Stimulated activated CD8-positive, alpha-beta memory T cell treated with anti-CD3 and anti-CD28 coated beads, Interleukin-4, amount 100 ng/mL, for 24 hours (primary cell): ENCODE measurements at places on chromosomes 12 and 14.

GRCh38 chr12:80381121-80381520 is 62.9 kb upstream of the PTPRQ start:
- no peak for DNase-seq

- no peak for DNase-seq
These were observed 319.7 kb upstream of the LRIG3 start for GRCh38 chr12:59240048-59240447.

DNA sequence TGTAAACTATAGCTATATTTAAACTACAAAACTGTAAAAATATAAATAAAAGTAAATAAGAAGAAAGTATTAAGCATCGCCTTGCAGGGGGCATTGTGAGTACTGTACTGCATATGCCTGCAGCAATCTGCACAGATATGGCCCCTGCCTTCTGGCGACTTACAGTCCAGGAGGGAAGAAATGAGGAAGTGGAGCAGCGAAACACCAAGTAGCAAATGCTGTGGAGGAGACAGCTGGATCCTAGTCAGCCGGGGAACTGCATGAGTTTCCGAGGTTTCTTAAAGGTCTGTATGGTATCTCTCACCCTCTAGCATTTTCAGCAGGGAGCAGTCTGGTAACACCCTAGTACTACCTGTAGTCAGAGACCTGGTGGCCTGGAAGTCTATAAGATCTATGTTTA is 256.9 kb downstream of the CACNA1C start:
- no peak for DNase-seq

DNA sequence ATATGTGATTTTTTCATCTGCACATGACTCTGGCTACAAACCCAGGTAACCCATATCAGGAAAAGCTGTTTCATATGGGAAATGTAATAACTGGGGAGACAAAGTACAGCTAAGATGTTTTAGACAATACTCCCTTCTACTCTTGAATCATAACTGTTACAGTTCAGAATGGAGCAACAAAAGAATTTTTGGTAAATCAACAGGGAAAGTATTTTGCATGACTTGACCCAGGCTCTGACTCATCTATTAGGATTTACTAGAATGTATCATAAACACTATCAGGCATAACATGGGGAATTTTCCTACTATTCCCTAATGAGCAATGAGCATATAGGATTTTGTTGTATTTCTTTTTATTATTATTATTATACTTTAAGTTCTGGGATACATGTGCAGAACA is 553.0 kb downstream of the SLC16A7 start:
- no peak for DNase-seq

DNA sequence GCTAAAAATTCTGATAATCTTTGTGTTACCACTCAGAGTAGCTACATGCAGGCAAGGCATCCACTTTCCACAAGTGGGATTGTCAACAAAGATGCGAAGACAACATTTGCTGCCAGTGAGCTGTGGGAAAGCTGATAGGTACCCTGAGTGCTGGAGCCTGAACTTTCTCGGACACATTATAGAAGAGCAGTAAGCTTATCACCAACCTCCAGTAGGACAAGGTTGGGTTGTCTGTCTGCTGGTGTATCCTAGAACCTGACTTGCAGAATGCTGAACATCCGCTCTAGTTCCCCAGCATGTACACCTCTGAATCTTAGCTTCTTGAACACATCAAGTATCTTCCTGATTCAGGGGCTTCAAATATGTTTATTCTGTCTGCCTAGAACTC is 103.8 kb upstream of the PPM1H start:
- no peak for DNase-seq

GRCh38 chr12:108572166-108572790 is 9.9 kb downstream of the ISCU start:
- DNase-seq: no peak

DNA sequence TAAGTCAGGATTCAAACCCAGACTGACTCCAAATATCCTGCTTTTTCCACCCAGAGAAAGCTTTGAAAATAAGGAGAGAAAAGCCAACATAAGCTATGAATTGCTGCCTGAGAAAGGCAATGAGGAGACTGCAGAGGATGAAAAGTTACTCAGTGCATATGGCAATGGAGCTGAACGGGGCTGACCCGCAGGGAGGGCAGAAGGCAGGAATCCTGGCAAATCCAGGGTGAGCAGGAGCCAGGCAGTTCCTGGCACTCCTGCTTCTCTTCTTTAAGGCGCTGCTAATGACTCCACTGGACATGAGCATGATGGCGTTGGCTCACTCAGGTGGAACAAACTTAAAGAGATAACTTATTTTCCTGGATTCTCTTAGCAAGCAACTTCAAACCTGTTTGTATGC is 95.2 kb upstream of the TMCC3 start:
- no peak for DNase-seq

- no peak for DNase-seq
These were observed 42.4 kb downstream of the ATXN2 start for GRCh38 chr12:111556676-111557075.

- DNase-seq: peak; percentile 56
These were observed 41.9 kb upstream of the NCOR2 start for GRCh38 chr12:124609041-124609989.

GRCh38 chr14:79510659-79511058 is 700.6 kb downstream of the DIO2 start:
- DNase-seq: no peak

- no peak for DNase-seq
These were observed 1293.7 kb downstream of the TMEM121 start for GRCh38 chr14:106820119-106820518.

DNA sequence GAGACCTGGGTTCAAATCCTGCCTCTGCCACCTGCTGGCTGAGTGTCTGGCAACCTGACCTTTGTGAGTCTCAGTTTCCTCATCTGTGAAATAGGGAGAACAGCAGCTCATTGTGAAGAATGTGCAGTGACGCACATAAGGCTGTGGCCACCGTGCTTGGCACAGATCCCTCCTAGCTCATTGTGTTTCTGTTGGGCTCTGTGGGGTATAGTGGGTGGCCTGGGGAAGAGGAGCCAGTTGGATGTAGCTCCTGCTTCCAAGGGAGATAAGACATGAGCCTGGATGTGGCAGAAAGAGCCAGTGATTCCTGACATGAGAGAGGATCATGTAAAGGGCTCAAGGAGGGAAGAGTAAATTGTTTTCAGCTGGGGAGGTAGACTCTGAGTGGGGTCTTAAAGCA is 120.0 kb downstream of the ESRRB start:
- no peak for DNase-seq

- DNase-seq: peak; percentile 3
These were observed 261.9 kb upstream of the LRIG3 start for GRCh38 chr12:59182191-59182590.

- DNase-seq: no peak
These were observed 92.3 kb downstream of the ERC1 start for GRCh38 chr12:1083151-1083888.

- DNase-seq: peak; percentile 38
These were observed 32.5 kb upstream of the PLEKHG6 start for GRCh38 chr12:6277982-6278438.

DNA sequence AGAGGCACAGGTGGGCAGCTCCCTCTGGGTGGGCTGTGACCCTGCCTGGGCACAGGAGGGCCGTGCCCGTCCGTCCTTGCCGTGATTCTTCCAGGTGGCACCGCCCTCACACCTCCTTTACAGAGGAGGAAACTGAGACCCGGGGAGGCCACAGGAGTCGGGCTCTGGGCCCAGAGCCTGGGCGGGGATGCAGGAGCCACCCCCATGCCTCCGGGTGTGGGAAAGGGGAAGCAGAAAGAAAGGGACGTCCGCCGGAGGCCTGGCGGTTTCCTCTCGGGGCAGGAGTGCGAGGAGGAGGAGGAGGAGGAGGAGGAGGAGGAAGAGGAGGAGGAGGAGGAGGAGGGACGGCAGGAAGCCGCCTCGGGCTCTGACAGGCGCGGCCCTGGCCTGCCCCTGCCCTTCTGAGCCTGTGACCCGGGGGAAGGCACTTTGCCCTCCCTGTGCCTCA is 23.0 kb downstream of the SH2B3 start:
- no peak for DNase-seq

DNA sequence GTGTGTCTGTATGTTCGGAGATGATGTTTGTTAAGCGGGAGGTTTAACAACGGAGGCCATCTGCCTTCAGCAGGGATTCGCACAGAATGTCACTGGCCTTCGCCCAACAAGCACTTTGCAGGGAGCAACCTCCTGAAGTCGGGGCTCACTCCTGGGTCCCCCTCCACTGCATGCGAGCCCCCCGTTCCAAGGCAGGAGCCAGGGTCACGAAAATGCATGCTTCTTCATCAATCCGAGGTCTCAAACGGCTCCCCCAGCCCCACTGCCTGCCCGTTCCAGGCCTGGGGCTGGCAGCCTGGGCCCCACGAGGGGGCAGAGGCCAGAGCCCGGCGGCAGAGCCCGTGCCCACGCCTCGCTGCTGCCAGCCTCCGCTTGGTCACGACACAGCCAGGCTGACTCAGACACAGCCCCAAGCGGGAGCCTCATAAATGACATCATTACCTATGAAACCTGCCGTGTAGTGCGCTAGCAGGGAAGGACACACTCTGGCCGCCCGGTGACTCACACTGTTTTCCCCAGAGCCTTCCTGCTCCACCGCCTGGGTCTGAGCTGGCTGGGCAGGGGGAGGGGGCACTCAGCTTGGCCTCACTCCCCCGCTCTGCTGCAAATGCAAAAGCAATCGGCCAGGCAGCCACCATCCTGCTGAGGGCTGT is 169.5 kb upstream of the RTL1 start:
- no peak for DNase-seq

GRCh38 chr12:107955966-107956643 is 173.0 kb upstream of the WSCD2 start:
- no peak for DNase-seq

GRCh38 chr12:22615963-22616501 is 8.9 kb upstream of the ETNK1 start:
- DNase-seq: no peak

DNA sequence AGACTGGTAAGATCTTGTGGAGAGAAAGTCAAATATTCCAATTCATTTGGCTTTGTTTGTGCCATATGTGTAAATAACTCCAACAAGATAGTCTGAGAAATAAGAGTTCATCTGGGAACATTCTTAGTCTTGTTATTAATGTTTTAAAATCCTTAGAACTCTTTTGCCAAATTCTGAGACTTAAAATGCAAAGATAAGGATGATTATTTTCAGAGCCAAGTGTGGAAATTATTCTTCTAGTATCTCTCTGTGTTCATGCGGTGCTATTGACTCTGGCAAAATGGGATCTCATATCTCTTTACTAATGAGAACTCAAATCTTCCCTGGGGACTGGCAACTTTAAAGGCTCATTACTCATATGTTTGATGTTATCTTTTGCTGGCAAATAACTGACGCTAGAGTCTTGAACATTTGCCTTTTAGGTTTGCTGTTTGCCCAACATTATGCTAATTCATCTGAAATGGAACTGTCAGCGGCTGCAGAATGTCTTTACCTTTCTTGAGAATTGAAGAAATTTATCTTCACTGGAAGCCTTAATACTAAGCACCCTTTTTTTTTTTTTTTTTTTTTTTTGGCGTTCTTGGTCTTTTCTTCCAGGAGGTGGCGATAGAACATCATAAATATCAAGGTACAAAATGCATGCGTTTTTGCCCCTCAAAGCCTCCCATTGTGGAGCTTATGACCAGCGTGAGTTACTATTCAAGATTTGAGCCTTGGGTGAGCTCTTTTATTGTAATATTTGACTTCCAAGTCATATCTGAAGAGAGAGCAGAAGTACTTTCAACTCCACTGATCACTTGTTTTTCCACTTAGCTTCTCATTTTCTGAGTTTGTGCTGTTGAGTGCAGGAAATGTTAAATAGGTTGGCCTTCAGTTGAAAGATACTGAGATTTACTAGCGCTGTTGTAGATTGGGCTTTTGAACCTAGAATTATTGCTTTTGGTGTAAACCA is 86.5 kb downstream of the CAND1 start:
- DNase-seq: no peak

DNA sequence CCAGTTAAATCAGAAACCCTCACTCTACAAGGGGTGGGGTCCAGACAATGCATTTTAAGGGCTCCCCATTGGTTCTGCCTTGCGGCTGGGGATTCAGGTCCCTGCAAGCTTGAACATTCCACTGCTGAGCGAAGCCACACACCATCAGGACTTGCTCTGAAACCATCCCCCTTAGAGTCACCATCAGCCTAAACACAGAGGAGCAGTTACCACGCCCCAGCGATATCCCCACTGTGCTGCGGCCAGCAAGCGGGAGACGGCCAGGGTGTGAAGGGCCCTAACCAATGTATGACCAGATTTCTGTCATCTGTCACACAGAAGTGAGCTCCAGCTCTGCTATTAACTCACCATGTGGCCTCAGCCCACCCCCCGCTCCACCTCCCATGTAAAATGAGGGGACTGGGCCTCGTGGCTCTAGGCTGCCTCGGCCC is 29.7 kb downstream of the CCDC88C start:
- DNase-seq: no peak

DNA sequence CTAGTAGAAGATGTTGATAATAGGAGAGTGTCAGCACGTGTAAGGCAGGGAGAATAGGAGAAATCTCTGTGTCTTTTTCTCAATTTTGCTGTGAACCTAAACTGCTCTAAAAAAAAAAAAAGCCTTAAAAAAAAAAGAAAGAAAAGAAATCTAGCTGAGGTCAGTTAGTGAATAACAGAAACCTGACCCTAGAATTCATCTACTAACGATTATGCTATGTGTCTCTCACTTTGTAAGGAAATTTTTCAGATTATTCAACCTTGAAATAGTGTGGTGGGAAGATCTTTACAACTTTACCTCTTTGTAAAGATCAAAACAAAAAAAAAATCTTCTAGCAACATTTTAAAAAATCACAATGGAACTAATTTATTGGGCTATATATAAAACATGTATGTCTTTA is 995.7 kb downstream of the GALC start:
- DNase-seq: no peak

DNA sequence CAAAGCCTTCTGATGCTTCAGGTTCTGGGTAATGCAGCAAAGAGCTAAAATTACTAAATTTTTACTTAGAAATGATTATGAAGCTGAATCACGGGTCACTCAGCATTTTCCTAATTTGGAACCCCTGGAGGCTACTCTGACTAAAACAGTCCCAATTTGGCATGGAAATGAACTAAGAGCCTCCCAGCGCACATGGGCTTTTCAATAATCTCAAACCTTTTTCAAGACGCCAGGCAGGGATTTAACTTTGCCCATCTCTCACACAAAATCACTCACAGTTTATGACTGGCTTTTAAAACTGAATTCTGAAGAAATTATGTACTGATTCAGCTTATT is 68.3 kb downstream of the LLPH start:
- no peak for DNase-seq

GRCh38 chr12:117507548-117507947 is 146.1 kb upstream of the NOS1 start:
- no peak for DNase-seq

- DNase-seq: no peak
These were observed 7.3 kb downstream of the HOXC5 start for GRCh38 chr12:54040148-54040494.

GRCh38 chr12:67594888-67595287 is 53.7 kb upstream of the DYRK2 start:
- DNase-seq: no peak
